T1000 (cell line): ENCODE measurements at places on chromosomes 6 and 20.
A peak's percentile ranks its signal among the peaks of the same experiment; 100 is the strongest.

- no peak for DNase-seq
These were observed 68.0 kb downstream of the PLAGL1 start for GRCh38 chr6:143940011-143940597.

DNA sequence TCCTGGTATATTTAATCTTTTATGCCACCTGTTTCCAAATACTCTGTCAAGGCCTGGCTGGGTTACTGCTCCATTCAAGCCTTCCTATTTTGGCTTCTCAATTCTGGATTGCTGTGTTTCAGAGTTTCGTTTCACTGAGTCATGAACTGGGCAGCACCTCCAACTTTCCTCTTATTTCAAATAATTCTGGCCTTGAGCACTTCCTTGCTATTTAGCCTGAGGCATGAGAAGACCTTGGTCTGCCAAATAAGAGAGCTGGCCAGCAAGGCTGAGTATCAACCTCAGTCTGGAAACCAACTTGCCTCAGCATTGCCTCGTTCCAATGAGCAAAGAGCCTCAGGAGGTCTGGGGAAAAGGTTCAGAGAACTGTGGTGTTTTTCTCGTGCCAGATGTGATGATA, 66.6 kb downstream of the TNFAIP3 start:
- peak; percentile 33 for DNase-seq

DNA sequence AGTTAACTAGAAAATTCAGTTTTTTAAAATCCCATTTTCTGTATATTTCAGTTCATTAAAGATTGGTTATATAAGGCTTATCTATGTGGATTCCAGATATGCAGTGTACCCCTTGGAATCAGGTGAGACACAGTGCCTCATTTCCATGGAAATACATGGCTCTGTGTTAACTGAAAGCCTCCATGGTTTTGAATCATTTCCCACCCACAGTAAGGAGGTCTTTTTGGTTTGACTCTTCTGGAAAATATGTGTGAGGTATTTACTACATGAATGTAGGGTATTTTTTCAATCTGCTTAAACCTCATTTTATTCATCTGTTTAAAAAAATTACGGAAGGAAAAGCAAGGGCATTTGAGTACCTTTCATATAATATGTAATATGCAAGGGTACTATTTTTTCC, 25.5 kb downstream of the RNF144B start:
- DNase-seq = no peak

- DNase-seq = no peak
These were observed 3.8 kb downstream of the PTPRT start for GRCh38 chr20:43185901-43186300.

DNA sequence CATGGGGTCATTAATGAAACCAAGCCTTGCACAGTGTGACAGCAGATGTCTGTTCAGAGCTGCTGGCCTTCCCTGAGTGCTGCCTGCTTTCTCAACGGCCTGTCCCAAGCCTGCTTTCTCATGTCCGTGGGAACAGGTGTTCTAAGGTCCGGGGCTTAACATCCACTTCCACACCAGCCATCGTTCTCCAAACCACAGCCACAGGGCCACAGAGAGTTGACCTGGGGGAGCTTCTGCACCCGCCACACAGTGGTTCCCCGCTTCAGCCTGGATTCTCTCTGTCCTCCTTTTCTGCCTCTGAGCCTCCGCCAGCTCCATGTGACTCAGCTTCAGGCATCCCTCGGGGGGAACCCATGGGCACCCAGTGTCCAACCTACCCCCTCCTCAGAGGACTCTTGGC, 26.9 kb upstream of the PPP1R3G start:
- DNase-seq = no peak

- DNase-seq = no peak
These were observed 12.5 kb downstream of the ID1 start for GRCh38 chr20:31617432-31618104.

DNA sequence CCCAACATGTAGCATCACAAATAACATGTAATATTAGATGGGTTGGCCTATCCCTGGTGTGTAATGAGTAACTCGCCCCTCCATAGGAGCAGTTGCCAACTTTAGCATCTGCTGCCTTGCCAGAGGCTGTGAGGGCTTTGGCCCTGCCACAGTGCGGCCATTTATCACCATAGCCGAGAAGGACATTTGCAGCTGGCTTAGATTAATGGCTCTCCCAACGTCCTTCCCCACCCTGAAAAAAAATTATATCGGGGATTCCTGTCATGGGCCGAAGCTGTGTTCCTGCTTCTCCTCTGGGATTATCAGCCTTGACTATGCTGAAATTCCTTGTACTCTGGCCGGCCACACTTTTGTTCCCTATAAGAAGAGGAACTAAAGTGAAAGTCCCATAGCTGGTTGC, 7.6 kb upstream of the ADIG start:
- no peak for DNase-seq

DNA sequence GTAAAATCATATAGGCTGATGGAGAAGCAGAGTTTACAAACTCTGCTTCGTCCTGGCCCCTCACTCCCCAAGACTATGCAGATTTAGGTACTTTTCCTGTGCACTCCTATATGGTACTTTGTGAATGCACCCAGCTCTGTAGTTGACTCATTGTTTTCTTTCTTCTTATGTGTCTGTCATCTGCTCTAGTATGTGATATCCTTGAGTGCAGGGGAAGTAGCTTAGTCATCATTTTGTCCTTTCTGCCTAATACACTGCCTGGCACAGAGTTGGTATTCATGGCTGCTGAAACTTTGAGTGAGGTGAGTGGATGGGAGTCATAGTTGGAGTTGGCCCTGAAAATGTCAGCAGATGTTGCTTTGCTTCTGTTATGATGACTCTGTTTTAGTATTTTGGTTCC, 222.6 kb downstream of the RNF144B start:
- DNase-seq = no peak

- no peak for DNase-seq
These were observed 38.9 kb upstream of the TGM2 start for GRCh38 chr20:38203981-38204357.
